ENCODE measurements at places on chromosomes 7 and 10.

GRCh38 chr7:105353752-105354328, 34.9 kb downstream of the SRPK2 start:
- DNase-seq: no peak

DNA sequence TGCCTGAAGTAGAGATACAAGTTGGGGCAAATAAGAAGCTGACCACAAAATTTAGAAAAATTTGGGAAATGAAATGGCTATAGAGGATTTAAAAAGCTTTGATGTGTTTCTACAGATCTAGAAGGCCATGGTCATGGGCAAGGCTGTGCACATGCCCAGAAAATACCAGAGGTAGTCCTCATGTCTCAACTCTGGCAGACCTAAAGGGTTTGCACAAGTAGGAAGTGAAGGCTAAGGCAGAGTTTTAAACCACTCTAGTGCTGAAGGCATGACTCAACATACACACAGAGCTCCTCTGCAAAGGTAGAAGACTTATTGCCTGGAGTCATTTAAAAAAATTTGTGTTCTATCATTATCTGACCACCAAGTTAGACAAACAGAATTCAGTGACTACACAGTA, 364.6 kb downstream of the CCSER2 start:
- no peak for DNase-seq

- no peak for DNase-seq
These were observed 40.4 kb downstream of the PDIA4 start for GRCh38 chr7:148987751-148988512.

- no peak for DNase-seq
These were observed 313.9 kb upstream of the GLI3 start for GRCh38 chr7:42550706-42551470.

DNA sequence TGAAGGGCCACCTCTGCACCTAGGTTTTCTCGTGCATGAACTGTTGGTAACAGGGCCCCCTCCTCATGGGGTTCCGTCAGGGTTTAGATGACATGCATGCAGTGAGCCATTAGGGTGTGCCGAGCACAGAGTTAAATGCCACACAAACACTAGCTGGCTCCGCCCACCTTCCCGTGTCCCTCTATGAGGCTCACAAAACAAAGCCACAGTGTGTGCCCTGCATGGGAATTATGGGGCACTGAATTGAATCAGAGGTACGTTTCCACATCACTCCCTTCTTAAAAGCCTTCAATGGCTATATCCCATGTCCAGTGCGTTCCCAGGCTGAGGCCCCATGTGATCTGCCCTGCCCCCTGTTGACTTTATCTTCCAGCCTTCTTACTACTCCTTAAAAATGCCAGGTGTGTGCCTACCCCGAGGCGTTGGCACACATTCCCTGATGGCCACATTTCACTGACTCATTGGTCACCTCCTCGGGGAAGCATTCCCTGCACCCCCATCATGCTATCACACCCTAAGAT, 35.7 kb downstream of the GSDME start:
- DNase-seq: no peak

DNA sequence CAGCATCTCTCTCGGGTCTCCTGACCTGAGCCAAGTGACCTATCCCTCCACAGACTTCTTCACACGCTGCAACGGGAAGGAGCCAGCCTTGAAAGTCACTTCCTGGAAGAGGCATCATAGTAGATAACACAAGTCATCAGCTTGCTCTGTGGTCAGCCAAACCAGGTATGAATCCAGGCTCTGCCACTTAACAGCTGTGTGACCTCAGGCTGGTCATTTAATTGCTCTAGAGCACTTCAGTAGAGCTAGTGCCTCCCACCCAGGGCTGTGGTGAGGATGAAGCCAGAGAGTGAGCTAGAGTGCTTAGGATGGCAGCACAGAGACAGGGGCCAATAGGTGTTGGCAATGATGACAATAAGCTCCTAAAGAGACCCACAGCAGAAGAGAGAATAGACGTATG, 247.7 kb upstream of the ZMIZ1 start:
- no peak for DNase-seq

DNA sequence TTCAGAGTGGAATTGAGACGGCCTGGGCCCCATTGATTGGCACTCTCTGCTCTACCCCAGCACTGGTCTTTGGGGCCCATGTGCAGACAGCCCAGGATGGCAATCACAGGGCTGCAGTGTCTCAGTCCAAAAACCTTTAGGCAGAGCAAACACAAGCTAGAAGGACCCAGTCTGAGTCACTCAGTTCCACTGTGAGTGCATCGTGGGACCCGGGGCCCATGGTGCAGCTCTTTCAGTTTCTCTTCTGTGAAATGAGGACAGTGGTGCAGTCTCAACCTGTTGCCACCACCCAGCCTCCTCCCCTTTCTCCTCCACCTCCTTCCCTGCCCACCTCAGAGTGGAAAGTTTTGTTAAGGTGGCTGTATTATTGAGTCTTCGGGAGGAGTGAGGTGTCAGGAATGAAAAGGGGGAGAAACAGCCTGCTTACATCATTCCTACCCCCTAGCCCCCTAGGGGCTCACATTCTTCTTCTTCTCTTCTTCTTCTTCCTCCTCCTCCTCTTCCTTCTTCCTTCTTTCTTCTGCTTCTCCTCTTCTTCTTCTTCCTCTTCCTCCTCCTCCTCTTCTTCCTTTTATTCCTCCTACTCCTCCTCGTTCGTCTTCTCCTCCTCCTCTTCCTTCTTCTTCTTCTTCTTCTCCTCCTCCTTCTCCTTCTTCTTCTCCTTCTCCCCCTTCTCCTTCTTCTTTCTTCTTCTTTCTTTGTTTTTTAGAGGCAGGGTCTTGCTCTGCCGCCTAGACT, 19.5 kb upstream of the CARD11 start:
- peak; percentile 31 for DNase-seq

DNA sequence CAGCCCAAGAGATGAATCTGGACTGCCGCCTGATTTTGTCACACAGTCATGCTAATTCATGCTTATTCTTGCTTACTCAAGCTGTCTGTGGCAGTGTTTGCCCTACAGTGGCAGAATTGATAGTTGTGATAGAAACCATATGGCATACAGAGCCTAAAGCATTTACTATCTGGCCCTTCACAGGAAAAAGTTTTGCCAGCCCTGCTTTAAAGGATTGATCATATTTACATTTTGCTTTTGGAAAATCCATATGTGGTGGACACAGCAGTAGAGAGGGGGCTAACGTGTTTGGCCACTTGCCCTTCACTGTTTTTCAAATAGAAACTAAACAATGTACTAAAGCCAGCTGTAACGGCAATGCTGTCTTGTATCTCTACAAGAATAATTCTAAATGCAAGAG, 974.0 kb upstream of the GHITM start:
- no peak for DNase-seq

DNA sequence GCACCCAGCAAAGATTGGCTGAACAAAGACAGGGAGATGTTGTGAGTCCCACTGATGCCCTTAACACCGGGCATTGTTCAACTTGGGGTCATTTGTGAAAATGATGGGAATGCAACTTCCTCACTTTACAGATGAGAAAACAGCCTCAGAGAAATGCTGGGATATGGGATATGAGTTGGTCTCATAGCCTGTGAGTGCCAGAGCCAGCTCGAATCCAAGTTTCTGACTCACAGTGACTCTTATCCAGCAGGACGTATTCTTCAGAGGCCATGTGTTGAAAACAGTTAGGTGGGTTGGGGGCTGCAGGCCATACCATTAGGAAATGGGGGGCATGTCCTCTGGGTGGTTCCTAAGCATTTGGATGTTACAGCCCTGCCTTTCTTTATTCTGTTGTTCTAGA, 45.2 kb downstream of the KIAA1217 start:
- no peak for DNase-seq

DNA sequence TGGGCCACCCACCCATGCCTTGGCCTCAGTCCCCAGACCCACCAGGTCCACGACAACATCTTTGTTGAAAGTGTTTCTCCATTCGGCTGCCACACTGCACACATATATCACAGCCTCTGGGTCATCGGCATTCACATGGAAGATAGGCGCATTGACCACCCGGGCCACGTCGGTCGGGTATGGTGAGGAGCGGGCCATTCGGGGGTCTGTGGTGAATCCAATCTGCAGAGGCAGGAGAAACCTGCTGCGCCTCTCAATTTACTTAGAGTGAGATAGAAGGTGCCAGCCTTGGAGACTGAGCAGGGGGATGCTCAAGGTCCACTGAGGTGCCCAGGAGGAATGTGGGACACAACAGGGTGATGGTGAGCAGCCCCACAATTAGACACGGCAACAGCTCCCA, 16.4 kb downstream of the OGDHL start:
- no peak for DNase-seq

DNA sequence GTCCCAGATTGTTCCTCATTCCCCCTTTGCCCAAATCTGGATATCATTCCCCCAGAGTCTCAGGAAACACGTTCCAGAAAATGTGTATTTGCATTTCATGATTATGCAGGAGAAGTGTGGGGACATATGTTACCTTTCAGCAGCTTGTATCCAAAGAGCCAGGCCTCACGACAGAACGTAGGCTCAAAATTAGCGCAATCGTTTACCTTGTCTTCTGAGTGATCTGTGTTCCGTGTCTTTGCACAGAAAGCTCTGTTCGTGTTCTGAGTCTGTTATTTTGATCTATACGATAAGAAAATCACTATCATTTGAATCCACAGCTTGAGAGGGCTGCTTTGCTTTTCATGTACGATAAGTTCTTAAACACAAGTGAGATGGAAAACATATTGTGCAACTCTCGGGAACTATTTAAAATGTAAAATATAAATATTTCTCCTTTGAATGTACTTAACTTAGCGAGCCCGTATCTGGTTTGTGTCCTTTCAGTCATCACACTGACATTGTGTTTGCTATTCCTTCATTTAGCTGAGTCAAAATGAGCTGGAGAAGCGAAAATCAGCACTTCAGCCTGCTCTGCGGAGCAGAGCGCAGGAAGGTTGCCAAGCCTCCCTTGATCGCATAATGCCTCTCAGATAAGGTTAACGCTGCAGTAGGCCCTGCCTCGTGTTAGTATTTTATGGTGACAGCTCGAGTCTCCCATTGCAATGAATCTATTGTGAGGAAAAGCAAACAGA, 80.2 kb upstream of the CACNB2 start:
- DNase-seq: no peak

DNA sequence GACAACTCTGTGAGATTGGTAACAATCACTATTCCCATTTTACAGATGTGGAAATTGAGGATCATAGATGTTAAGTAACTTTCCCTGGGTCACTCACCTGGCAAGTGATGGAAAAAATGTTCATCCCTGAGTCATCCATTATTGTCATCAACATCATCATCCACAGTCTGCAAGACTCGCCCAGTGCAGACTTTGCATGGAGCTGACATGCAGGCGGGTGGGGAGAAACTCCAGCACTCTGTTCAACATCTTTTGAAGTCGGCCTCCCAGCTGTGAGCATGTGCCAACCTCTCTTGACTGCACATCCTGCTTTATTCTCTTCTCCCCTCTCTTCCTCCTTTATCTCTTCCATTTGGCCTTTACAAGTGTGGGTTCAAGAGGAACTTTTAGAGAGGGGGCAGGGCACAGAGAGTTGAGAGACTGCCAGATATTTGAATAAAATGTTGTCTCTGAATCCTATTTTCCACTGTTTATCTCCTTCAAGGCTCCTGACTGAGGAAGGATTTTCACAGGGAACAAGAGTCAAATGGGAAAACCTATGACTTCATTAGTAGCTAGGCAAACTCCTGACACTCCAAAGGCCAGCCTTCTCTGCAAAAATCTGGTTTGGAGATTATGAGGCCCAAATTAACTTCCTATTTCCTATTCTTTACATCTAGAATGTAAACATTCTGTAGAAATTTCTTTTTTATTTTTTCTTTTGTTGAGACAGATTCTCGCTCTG, 283.7 kb upstream of the PODXL start:
- no peak for DNase-seq

DNA sequence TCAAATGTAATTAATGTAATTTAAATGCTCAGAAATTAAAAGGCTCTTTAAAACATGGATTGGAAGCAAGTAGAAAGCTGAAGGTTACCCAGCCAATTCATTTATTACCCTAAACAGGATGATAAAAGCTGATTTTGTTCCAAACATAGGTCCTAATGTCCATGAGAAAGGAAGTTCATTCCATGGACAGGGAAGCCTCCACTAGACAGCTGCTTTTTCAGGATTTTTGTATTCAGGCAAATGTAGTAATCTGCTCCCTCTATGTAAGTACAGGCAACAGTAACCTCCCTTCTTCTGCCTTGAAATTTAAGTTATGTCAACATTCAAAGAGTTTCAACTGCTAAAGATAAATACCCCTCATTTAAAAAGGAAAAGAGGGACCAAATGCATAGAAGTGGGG, 123.0 kb upstream of the WNT16 start:
- no peak for DNase-seq

DNA sequence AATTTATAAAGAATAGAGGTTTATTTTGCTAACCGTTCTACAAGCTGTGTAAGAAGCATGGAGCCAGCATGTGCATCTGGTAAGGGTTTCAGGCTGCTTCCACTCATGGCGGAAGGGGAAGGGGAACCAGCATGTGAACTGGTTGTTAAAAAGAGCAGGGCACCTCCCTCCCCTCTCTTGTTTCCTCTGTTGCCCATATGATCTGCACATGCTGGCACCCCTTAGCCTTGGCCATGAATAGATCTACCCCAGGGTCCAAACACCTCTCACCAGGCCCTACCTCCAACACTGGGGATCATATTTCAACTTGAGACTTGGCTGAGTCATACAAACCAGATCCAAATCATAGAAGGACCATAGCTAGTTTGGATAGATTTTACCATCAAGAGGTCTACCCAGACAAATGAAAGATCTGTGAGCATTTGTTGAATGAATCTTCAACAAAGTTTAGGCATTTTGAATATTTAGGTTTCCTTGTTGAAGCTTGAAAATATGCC, 36.0 kb upstream of the NRP1 start:
- DNase-seq: no peak

DNA sequence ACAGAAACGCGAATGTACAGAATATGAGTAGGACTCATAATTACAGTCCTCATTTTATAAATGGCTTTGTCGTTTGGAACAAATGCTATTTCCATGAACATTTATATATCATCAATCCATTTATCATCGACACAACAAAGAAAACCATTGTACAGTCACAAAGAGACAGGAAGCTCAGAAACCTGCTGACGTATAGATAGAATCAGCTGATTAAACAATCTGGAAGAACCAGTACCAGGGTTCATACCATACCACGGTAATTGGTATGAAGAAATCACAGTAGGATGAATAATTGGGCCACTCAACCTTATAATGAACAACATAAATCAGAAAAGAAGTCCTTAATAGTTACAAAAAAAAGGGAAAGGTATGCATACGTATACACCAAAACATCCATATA, 295.0 kb downstream of the PARD3 start:
- DNase-seq: no peak

- no peak for DNase-seq
These were observed 52.4 kb downstream of the CXCL12 start for GRCh38 chr10:44332465-44332864.

DNA sequence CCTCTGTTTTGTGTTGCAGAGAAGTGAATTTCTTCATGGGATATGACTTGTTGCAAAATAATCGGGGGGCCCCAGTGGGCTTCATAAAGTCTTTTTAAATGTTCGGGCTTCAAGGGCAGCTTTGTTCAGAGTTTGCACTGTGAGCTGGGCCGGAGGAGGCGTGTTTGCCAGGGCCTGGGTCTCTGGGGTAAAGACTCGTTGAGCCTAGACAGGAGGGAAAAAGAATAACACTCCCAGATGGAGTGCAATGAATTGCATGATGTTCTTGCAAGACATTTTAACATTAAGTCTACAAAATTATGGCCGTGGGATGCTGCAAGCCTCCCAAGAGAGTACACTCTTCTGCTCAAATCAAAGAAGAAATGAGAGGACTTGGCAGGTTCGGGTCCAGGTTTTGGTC, 23.6 kb downstream of the BMPER start:
- no peak for DNase-seq

Data from effector memory CD4-positive, alpha-beta T cell (primary cell).